ENCODE measurements at places on chromosomes 4 and X.

DNA sequence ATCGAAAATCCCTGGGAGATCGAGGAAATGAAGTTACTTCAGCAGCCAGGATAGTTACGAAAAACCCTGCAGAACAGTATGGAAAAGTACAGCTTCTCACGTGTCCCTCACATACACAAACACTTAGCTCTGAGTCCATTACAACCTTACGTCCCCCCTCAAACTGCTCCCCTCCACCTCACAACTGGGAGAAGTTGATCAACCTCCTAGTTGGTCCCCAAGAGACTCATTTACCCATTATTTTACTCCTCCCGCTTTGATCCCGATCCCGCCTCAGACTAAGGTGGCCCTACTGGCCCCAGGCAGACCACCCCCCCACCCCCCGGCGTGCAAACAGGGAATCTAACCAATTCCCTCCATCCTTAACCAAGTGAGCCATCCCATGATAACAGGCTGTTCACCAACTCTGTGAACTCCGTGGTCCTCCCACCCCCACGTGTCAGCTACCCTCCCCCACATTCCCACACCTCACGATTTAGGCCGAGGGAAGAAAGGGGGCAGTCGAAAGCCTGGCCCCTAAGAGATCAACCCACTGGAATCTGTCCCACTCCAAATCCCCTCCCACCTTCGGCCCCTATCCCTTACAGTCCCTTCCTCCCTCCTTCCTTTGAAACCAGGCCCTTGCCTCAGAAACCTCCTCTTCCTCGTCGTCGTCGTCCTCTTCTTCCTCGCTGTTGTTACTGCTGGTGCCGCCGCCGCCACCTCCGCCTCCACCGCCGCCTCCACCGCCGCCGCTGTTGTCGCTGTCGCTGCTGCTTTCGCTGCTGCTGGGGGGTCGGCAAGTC is 755 bp downstream of the ANKRD17 start:
- DNase-seq: no peak

- no peak for DNase-seq
Measured at GRCh38 chr4:40843696-40844095, 93.9 kb downstream of the NSUN7 start.

DNA sequence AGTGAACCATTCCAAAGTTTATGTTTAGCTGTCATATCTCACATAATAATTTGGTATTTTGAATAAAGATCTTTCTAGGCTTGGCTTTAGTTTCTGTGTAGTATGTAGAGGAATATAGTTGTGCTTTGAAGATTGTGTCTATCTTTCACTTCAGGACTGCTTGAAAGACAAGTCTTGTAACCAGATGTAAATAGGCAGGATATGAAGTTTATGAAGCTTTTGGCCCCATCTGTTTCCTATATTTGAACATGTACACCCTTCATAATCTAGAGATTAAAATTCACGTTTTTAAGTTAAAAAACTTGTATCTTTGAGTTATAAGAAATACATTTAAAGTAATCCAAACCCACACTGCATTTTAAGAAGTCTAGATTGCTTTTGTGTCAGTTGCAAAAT is 11.7 kb upstream of the FREM3 start:
- DNase-seq: no peak

DNA sequence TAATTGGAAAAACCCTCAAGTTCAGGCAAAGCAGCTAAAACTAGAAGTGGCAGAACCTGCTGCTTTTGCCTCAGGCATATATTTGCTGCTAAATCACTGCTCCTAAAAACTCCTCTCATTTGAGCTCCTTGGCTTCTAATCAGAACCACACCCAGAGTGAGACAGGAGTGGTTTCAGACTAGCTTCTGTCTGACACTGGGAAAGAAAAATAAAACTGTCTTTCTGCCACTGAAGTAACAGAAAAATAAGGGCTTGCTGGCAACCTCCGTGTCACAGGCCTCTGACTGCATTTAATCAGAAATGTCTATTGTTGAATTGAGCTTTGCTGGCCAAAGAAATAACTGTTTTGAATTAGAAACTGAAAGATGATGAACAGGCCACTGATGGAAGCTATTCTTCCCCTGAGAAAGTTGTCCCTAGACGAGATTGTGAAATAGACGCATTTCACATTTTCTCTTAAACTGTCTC is 52.1 kb upstream of the RAP2C start:
- DNase-seq: no peak

- DNase-seq: no peak
Measured at GRCh38 chr4:41655177-41655576, 93.3 kb downstream of the PHOX2B start.

- DNase-seq: no peak
Measured at GRCh38 chrX:3435057-3435456, 88.6 kb upstream of the MXRA5 start.

GRCh38 chrX:28581522-28581921 is 5.7 kb upstream of the IL1RAPL1 start:
- no peak for DNase-seq

DNA sequence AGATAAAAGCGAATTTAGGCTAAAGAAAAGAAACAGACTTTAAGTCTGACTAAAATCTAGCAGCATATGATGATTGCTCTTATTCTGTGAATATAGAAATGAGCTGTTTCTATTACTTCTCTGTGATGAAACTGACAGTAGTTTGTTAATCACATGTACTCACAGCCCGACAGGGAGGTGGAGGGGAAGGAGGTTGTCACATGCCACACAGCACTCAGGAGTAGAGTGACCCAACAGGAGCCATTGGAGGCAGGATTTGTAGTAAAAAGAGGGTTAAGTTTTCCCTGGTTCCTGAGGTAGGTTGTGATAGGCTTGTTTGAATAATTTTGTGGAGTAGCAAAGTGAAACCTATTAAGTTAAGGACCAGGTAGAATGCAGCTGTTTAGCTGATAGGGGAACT is 495.9 kb downstream of the CENPC start:
- DNase-seq: no peak

DNA sequence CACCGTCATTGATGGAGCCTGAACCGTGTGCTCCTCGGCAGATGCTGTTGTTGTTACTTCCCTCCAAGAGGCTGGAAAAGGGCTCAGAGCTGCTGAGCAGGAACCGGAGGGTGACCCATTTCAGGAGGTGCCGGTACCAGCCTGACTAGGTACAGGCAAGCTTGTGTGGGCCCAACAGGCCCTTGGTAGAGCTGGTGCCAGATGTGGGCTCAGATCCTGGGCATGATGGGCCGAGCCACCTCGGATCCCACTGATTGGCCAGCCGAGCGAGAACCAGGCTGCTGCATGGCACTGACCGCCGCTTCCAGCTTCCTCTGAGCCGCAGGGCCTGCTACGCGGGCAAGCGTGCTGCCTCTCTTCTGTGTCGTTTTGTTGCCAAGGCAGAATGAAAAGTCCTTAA is 33.7 kb downstream of the NOP14 start:
- no peak for DNase-seq

GRCh38 chrX:44873415-44874276 is 658 bp downstream of the KDM6A start:
- DNase-seq: no peak

DNA sequence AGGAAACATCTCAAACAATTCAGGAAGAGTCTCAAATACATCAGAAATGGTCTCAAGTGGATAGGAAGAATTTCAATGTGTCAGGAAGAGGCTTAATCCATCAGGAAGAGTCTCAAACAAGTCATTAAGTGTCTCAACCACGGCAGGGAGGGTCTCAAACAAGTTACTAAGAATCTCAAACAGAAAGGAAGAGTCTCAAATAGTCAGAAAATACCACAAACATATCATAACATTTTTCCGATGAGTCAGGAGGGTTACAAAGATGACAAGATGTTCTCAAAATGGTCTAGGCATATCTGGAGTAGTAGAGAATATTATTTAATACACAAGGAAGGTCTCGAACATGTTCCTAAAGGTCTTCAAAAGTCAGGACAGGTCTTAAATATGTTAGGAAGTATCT is 109.3 kb upstream of the USP9X start:
- no peak for DNase-seq

GRCh38 chr4:6335040-6335590 is 65.5 kb downstream of the WFS1 start:
- no peak for DNase-seq

- DNase-seq: no peak
Measured at GRCh38 chrX:134406356-134407064, 53.5 kb upstream of the HPRT1 start.

DNA sequence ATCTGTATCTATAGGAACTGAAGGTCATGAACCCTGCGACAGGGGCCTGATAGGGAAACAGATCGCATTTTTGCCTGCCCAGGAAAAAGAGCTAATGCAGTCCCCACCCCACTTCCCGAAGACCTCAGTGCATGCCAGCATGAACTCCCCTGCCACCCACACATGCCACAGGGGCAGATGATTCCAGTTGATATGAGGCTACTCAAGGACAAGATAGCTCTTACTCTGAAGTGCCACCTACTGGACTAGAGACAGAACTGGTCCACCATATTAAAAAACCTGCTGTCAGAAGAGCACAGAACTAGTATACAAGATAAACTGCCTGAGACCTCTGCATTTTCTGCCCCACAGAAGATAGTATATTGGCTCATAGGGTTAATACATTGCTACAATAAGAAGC is 68.0 kb downstream of the YIPF7 start:
- DNase-seq: no peak

DNA sequence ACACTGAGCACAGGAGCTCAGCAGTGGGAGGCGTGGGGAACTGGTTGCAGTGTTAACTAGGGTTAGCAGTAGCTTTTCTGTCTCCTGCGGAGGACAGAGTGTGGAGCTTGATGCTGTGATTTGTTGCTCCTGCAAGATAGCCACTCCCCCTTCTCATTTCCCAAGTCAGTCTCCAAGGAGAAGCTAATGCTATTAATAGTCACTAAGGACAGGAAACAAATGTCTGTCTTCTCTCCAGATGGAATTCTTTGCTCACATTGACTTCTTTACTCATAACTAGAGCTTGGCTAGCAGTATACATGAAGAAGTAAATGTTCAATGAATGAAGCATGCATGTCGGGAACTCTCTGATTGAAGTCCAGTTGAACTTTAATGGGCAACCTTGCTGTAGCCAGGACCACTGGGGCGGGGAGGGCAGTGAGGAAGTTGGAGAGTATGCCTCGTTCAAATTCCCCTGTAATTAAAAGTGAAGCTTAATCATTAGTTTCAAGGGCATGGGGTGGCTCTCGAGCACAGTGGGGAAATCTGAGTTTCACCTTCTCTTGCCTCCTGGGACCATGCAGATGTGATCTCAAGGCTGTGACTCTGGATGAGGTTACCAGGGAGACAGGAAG is 156.6 kb upstream of the SCML1 start:
- no peak for DNase-seq

Measured in cerebellar nuclear complex (tissue), 1 donor.